ENCODE measurements at places on chromosomes 11 and 22.

GRCh38 chr11:19779740-19780139 lies 67.1 kb downstream of the NAV2 start:
- DNase-seq: no peak

DNA sequence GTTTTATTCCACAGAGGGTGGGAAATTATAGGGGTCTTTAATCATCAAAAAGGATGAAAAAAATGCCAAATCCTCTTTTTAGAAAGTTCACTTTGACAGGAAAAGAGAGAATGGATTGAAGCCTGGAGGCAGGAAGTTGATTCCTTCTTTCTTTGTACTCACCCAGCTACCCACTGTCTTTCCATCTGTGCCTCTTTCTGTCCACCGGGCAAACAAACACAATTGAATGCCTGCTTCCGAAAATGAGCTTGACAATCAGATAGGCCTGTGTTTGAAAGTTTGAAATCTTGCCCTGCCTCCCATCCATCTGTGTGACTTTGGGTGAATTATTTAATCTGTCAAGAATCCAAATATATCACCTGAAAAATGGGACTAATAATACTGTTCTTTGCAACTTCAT lies 81.1 kb downstream of the SCN3B start:
- no peak for DNase-seq

- DNase-seq: no peak
These were observed 16.3 kb upstream of the CYP2R1 start for GRCh38 chr11:14908214-14908880.

DNA sequence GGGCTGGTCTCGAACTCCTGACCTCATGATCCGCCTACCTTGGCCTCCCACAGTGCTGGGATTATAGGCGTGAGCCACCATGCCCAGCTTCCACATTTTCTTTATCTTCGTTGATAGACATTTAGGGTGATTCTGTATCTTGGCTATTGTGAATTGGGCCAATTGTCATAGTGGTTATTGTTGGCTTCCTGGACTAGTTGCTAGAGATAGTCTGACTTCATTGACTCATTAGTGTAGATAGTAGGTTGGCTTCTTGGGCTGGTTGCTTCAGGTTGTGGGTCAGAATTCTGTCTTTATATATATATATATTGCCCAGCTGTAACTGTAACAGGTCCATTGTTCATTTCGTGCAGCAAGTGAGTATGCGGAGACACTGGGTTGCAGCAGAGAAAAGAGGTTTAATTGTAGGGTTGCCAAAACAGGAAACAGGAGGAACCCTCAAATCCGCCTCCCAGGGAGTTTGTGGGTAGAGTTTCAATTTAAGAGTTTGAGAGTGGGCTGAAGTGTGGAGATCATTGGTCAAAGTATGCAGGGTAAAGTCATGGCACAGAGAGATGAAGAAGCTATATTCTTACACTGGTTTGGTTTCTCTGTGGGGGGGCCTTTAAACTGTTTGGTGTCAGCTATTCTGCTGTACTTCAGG lies 22.0 kb downstream of the ATG13 start:
- no peak for DNase-seq

- DNase-seq: no peak
These were observed 247.7 kb downstream of the DDX10 start for GRCh38 chr11:108912581-108912980.

DNA sequence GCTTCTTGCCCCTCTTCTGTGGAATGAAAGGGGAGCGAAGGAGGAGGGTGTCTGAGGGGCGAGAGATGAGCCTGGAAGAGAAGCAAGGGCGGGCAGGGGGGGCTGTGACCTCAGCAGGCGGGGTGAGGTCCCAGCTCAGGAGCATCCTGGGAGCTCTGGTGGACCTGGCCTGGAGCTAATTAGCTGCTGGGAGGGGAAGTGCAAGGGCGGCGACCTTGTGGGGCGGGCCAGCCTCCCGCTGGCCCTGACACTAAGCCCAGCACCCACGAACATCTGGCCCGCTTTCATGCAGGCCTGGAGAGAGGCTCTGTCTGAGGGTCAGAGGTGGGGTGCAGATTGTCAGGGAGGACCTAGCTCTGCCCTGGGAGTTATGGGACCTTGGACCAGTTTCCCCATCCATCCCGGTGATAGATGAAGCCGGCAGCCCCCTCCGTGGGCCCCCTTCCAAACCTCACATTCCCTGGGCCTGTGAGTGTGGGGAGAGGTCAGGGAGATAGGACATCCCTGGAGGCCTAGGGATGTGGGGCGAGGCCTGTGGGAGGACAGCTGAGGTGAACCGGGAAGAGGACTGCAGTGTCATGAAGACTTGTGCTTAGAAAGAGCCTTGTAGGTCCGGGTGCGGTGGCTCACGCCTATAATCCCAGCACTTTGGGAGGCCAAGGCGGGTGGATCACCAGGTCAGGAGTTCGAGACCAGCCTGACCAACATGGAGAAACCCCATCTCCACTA lies 28.5 kb upstream of the CD82 start:
- DNase-seq: no peak

DNA sequence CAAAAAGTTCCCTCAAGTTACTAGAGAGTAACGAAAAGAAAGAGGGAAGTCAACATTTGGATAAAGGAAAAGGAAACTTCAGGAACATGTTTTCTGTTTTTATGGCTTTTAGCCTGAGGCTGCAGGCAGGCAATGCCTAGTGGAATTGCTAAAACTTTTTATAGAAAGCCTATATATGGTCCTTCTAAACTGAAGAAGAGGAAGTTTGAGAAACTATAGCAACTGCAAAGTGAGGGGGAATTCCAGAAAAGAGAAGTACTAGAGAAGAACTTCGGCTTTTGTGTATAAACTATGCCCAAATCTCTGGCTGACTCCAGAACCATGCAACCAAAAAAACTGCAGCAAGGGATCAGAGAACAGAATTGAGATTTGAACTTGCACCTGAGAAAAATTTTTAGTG lies 74.3 kb upstream of the ARHGAP42 start:
- DNase-seq: no peak

- no peak for DNase-seq
These were observed 50.0 kb downstream of the RBX1 start for GRCh38 chr22:41000941-41001721.

- DNase-seq: peak; percentile 66
These were observed at the start of gene KCNA4 for GRCh38 chr11:30016588-30017363. Gene KCNA4 (minus strand): TSS chr11:30017030. CDS start chr11:30012678, 4,352 bp downstream.

GRCh38 chr11:12066799-12067508 lies 43.4 kb upstream of the MICAL2 start:
- DNase-seq: no peak

DNA sequence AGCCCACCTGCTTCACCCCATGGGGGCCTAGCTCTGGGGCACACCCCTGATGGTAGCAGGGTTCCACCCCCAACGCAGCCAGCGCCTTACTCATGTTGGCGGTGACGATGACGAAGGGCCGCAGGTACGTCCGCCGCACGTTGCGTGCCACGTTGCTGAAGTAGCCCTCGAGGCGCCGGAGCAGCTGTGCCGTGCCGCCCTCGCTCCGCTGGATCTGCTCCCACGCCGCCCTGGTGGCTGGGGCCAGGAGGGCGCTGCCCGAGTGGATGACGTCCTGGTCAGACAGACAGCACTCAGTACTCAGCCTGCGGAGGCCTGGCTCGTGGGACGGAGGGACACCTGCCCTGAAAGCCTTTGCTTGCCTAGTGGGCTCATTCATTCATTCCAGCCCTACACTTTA lies 50.8 kb downstream of the TRMU start:
- DNase-seq: no peak

- DNase-seq: no peak
These were observed 3.7 kb upstream of the COMT start for GRCh38 chr22:19937616-19938473.

GRCh38 chr11:77065878-77066228 lies 918 bp upstream of the CAPN5 start:
- peak; percentile 17 for DNase-seq

DNA sequence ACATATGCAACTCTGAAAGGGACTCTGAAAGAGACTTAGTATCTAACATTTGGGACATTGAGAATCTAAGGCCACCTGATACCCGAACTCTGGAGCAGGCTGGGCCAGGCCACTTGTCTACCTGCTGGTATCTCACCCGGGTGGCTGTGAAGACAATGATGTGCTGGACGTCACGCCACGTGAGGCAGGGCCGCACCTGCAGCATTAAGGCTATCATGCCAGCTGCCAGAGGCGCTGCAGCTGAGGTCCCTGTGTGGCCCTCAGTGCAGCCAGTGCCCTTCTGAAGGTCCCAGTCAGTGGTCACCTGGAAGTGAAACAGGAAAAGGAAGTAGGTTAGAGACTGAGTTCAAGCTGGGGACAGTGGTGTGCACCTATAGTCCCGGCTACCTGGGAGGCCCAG lies 12.4 kb downstream of the PCSK7 start:
- no peak for DNase-seq

DNA sequence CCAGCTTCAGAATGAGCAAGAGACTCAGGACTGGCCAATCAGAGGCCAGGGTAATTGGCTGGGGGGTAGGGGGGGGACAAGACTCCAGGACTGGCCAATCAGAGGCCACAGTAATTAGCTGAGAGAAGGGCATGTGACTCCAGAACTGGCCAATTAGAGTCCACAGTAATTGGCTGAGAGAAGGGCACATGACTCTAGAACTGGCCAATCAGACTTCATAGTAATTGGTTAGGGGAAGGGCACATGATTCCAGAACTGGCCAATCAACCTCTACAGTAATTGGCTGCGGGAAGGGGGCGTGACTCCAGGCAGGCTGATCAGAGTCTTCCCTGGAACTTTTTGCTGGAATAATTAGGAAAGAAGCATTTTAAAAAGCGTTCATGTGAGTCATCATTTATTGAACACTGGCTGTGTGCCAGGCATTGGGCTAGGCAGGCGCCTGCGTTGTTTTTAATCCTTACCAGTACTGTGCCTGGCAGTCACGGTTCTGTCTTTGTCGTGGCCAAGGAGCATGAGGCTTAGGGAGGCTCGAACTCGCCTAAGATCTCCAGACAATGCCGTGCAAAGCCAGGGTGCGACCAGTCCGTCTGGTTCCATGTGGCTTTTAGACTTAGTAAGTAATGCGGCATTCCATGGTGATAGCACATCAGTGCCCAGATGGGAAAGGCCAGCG lies 508.1 kb downstream of the TBC1D22A start:
- no peak for DNase-seq

DNA sequence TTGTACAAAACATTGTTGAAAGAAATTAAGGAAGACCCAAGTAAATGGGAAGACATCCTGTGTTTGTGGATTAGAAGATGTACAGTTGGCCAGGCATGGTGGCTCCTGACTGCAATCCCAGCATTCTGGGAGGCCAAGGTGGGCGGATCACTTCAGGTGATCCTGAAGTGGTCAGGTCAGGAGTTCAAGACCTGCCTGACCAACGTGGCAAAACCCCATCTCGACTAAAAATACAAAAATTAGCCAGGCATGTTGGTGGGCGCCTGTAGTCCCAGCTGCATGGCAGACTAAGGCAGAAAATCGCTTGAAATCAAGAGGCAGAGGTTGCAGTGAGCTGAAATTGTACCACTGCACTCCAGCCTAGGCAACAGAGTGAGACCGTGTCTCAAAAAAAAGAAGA lies 62.0 kb upstream of the SEPTIN5 start:
- no peak for DNase-seq

DNA sequence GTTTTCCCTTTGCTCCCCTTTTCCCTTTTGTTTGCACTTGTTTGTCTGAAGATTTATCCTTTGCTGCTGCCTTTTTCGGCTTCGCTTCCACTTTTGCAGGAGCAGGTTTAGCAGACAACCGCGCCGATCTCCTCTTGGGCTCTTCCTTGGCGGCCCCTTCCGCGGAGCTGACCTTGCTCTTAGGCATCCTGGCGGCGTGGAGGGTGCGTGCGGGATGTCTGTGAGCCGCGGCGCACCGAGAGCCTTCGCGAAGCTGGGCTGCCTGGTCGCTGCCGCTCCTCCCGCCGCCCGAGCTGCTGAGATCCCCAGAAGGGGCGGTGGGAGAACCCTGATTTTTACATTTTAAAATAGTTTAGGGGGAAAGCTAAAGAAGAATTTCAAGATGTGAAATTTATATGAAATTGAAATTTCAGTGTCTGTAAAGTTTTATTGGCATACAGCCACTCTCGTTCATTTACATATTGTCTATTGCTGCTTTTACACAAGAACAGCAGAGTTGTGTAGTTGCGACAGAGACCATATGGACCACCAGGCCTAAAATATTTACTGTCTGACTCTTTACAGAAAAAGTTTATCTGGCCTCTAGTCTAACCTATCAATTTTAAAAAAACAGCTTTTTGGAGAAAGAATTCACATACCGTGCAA lies 105.2 kb upstream of the RRM1 start:
- no peak for DNase-seq

- no peak for DNase-seq
These were observed 425.7 kb downstream of the DYNC2H1 start for GRCh38 chr11:103534959-103535358.

DNA sequence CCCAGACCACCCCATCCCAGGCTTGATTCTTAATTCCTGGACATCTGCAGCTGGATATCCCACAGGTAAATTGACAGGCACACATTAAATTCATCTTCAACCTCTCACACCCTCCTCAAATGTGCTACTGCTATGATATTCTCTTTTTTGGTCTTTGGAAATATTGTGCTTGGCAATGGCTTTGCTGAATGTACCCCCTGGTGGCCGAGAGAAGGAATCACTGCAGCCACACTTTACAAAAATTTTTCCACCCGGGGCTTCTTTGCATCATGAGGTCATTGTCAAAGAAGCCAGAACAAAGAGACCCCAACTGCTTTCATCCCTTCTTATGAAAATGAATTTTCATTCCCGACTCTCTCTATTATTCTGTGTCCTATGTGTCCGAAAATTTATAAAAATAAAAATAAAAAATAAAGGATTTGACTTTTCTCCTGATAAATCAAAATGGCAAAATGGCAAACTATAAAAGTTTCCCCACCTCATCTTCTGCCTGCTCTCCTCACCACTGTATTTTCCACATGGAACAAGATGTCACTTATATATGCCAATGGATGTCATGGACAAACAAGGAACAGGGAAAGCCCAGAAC lies 15.0 kb upstream of the CYB5R2 start:
- DNase-seq: no peak

DNA sequence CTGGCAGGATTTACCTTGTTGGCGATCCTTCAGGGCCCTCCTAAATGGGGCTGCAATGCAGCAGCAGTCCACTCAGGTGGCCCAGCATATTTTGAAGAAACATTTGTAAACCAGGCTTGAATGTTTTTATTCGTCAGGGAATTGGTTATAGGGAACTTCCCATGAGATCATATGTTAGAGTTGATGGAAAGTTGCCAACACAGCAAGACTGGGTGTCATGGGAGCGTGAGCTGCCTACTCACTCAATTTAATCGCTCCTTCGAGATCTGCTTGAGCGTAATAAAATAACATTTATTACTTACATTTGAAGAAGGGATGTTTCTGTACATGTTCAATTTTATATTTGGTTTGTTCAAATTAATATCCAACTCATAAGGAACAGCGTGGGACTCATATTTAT lies 19.4 kb downstream of the OR2AT4 start:
- no peak for DNase-seq

- DNase-seq: no peak
These were observed 258.2 kb downstream of the BRD1 start for GRCh38 chr22:49569286-49570031.

- no peak for DNase-seq
These were observed 602 bp downstream of the NAT10 start for GRCh38 chr11:34105957-34106504.

DNA sequence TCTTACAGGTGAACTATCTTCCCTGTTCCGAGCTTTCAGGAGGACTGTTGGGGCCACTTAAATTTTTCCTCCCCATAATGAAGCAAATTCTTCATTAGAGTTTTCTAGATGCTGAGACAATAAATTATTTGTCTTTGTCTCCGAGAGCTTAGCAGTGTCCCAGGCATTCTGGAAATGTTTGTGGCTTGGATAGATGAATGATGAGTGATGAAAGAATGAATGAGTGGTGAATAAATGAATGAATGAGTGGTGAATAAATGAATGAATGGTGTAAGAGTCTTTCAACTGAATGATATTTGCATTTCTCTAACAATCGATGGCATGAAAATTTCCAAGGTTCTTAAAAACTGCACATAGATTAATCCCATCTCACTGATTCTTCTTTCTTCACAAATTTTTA lies 52.8 kb downstream of the AHNAK start:
- DNase-seq: no peak
